ENCODE measurements at places on chromosomes 12 and 14. TPM values are rescaled to one million over a fixed set of nuclear protein-coding genes. Genes with fewer than 3 reads are reported as not detected.
A peak's percentile ranks its signal among the peaks of the same experiment; 100 is the strongest.

TAS2R10 gene
- 0.26 TPM for total RNA-seq

TGM1 gene
- total RNA-seq = 88.7 TPM

JPH4 gene
- not detected for total RNA-seq

HNRNPA1 gene
- total RNA-seq = 329 TPM

GPX2 gene
- 1.3 TPM for total RNA-seq

KERA gene
- not detected for total RNA-seq

MSRB3 gene
- 4.2 TPM for total RNA-seq

GLS2 gene
- total RNA-seq = 6.1 TPM

BICDL1 gene
- total RNA-seq = 30.7 TPM

MTRFR gene
- total RNA-seq = 19.2 TPM

SMOC1 gene
- 10.8 TPM for total RNA-seq

DNA sequence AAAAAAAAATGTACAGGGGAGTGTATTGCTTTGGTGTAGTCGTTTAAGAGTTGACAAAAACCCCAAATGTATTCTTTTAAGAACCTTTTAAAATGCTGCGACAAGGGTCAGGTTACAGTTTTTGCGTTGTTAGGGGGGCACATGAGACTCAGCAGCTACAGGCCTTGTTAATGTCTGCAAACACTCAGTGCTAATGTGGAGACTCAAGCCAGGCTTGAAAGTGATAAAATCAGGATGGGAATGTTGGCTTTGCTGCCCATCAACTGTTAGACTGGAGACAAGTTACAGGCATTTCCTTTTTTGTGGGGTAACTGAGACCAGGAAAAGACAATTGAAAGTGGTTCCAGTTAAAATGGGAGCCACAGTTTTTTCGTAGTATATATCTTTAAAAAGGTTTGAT, 84.8 kb downstream of the PRKCH start:
- DNase-seq = no peak

GRCh38 chr14:74697976-74698375, 14.9 kb downstream of the AREL1 start:
- no peak for DNase-seq

GRCh38 chr12:52646613-52647012, 5.4 kb downstream of the KRT2 start:
- DNase-seq = no peak

- DNase-seq = no peak
These were observed 473.0 kb upstream of the STXBP6 start for GRCh38 chr14:25522926-25523325.

- no peak for DNase-seq
These were observed 29.1 kb downstream of the COCH start for GRCh38 chr14:30903285-30904124.

DNA sequence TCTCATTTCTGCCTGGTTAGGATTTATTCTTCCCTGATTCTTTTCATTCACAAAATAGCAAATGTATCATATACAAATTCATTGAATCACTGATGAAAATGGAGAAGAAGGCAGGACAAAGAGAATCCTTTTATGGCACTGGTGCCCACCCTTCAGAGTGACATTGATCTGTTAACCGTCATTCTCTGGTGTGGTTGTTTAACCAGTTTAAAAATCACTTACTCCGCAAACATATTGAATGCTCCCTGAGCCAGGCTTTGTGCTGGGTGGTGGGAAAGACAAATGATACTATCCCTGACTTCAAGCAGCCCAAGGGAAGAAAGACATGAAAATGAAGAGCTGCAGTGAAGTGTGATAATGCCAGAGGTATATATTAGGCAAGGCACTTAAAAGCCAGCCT, 187.5 kb upstream of the SLC38A2 start:
- DNase-seq = peak; percentile 35

- DNase-seq = no peak
These were observed 3.1 kb upstream of the CREBL2 start for GRCh38 chr12:12608557-12608957.

- DNase-seq = peak; percentile 69
These were observed 10.2 kb upstream of the GOLGA5 start for GRCh38 chr14:92783813-92784431.

- no peak for DNase-seq
These were observed 30.5 kb downstream of the AREL1 start for GRCh38 chr14:74682169-74682952.

DNA sequence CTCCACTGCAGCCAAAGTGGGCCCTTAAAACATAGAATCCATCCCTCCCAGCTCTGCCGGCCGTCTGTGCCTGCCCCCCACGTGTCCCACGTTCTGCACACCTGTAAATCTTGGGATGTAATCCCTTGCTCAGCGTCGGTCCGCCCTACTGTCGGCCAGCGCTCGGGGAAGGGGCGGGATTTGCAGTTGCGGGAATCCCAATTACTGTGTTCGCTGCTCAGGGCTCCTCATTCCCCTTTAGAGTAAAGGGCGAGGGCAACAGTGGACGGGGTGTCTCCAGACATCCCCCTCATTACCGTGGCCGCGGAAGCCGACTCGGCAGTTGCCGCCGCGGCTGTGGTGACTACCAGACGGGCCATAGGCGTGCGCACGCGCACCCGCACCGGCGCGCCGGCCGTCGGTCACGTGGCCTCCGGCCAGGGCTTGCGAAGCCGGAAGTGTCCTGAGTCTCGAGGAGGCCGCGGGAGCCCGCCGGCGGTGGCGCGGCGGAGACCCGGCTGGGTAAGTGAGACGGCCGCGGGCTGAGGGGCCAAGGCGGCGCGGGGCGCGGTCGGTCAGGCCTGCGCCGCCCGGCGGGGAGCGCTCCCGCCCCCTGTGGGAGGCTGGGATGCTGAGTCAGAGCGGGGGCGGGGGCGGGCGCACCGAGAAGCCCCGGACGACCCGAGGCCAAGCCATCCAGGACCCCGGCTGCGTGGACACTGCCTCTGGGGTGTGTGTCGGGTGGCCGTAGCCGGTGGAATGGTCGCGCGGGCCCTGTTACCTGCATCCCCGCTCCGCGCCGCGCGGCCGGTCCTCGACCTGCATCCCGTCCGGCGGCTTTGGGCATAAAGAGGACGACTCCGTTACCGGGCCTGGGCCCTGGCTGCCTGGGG, at the start of gene TBK1:
Gene TBK1, plus strand, starts transcription at position 434 of the 872 bp plus-strand sequence. CDS start 3,751 bp downstream, outside the sequence.
- peak; percentile 62 for DNase-seq

DNA sequence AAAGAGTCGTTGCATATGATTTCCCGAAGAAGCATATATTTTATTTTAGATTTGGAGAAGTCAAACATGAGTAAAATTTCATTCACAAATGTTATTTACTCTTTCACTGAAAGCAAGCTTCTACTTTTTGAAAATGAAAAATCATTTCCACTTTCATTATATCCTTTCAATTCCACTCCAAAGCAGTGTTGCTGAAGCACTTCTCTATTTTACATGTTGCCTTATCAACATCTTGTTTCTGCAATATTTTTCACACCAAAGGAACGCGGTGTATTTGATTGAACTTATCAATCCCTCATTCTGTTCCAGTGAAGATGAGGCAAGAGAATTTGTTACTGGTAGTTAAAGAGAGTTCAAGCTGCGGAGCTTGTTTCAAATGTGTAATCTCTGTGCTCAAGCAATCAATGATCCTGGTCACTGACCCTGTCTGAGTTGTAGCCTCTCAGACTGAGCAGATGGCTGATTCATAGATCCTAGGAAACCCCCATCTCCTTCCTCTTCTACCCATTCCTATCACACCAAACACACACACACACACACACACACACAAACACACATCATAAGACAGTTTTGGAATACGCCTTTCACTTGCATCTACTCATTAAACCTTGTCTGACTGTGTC, 236.2 kb upstream of the FLRT2 start:
- no peak for DNase-seq

DNA sequence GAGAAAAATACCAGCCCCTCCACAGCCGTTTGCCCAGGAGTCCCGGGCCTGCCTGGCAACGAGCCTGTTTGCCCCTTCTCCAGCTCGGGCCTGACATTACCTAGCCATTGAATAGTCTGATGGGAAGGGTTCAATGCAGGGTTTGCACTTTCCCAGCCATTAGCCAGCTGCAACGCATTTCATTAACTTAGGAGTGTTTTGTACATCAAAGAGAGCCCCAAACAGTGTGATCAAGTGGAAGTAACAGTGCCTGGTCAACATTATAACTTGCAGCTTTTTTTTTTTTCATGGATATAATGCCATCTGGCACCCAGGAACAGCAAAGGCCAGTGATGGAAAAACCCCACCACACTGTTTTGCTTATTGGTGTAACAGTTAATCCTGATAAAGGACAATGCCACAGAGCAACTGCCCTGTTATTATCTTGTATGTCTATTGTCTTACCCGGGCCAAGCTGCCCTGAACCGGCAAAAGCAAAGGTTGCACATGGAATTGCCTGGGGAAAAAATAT, 38.0 kb downstream of the BTG1 start:
- DNase-seq = no peak

DNA sequence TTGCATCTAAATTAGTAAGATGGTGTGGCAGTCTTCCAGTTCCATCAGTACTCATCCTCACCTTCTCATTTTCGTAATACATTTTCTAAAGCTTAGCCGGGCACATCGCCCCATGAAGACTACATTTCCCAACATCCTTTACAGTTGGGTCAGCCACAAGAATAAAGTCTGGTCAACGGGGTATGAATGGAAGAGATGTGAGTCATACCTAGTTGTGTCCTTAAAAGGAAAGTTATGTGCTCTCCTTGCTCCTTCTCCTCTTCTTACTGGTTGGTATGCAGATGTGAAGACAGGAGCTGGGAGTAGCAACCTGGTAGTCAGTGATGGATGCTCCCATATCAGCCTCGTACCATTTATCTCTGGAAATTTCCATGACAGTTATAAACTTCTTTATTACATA, 35.9 kb upstream of the EGLN3 start:
- DNase-seq = peak; percentile 90

- no peak for DNase-seq
These were observed 39.7 kb upstream of the BDKRB2 start for GRCh38 chr14:96164861-96165490.
